ENCODE measurements at places on chromosomes 5 and 9. TPM values are rescaled to one million over a fixed set of nuclear protein-coding genes. Genes with fewer than 3 reads are reported as not detected.
A peak's percentile ranks its signal among the peaks of the same experiment; 100 is the strongest.

- ATAC-seq: peak; percentile 55
Measured at GRCh38 chr5:164013077-164013670, 507.8 kb downstream of the MAT2B start.

DNA sequence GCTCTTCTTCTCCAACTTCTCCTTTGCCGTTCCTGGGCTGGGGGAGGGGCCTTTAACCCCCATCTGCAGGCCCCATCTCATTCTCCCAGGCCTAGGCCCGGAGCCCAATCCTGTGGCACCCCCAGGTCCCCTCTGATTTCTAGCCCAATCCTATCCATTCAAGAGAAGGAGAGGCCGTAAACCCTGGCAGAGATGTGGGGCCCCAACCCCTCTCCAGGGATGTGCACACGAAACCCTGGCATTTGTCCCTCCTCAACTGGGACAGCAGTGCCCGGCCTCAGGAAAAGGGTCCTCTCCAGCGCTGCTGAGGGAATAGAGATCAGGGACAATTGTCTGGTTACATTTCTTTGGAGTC is 24.2 kb upstream of the ADAMTS2 start:
- no peak for ATAC-seq

The EDIL3 gene
- total RNA-seq: 4.9 TPM

The DENND1A gene
- total RNA-seq: 9.0 TPM

The IL4 gene
- not detected for total RNA-seq

- no peak for ATAC-seq
Measured at GRCh38 chr5:111563031-111563822, 50.9 kb upstream of the STARD4 start.

GRCh38 chr9:124665391-124666058 is 105.6 kb downstream of the NR6A1 start:
- ATAC-seq: peak; percentile 92

DNA sequence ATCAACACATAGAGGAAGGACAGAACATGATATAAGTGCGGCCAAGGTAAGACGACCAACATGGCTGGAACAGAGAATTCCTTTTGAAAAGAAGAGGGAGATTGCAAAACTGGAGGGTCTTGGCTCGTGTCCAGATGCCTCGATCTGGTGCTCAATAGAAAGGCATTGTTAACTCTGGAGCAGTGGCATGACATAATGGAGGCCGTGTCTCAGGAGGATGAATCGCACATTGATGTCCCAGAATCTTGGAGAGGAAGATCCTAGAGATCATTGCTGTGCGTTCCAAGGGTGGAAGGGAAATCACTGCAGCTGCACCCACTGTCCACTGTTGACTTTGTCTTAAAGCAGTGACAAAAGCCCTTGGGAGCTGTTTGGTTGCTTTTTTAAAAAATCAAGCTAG is 30.9 kb downstream of the GRAMD2B start:
- ATAC-seq: no peak

DNA sequence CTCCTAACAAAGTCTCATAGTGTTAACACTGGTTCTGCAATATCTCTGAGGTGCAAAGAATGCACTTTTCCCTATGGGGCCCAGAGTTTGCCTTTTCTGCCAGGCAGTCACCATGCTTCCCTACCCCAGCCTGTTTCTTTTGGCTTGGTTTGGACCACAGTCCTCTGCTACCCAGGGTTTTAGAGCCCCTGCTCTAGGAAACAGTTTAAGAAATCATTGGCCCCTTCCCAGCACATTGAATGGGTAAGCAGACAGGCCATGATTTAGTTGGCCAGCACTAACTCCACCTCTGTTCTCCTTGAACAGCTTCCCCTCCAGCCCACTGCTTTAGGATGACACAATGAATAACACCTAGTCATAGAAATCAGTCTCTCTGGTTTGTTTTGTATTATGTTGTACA is 73.2 kb downstream of the UBAP1 start:
- ATAC-seq: no peak

The TAF11L10 gene
- not detected for total RNA-seq

The SLC30A5 gene
- 26.9 TPM for total RNA-seq

DNA sequence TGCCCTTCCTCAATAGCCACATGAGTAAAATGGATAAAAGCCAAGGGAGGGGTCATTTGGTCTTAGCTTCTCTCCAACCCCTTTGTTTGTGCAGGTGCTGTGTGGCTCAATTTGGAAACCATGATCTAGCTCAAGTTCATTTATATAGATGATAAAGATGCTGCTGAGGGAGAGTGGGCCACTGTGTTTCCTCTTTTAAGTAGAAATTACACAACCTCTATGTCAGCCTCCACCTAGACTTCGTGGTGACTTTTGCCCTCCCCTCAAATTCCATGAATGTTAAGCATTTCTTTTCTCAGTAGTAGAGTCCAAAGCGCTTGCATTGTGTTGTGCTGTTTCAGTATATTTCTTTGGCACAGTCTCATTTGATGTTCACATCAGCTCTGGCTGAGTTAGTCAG is 241.4 kb downstream of the ARHGAP26 start:
- no peak for ATAC-seq

The SPATA31D4 gene
- not detected for total RNA-seq

GRCh38 chr5:160660132-160660531 is 191.9 kb downstream of the ATP10B start:
- ATAC-seq: no peak

The PPP3R2 gene
- total RNA-seq: not detected

- no peak for ATAC-seq
Measured at GRCh38 chr9:137791947-137792346, 85.6 kb upstream of the CACNA1B start.

The SYK gene
- total RNA-seq: 60.3 TPM

GRCh38 chr5:21140987-21141386 is 1153.0 kb upstream of the CDH18 start:
- ATAC-seq: no peak

- ATAC-seq: peak; percentile 72
Measured at GRCh38 chr9:83972286-83972685, 7.7 kb downstream of the HNRNPK start.

DNA sequence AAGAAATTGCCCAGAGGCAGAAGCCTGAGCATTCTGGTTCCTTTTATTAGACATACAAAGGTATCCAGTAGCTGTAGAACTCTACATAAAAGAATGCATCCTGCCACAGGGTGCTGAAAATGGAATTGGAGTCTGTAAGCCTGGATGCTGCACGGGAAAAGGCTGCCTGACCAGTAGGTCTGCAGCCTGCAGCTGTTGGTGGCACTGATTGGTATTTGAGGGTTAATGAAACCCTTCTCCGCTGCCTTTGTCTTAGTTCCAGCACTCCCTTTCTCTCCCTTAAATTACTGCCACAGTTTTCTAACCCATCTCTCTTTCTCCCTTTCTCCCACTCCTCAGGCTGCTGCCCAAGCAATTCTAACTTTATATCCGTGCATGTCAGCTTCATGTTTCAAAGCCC is 64.7 kb downstream of the BRINP1 start:
- no peak for ATAC-seq

- no peak for ATAC-seq
Measured at GRCh38 chr9:120478208-120478607, 101.8 kb downstream of the CDK5RAP2 start.

DNA sequence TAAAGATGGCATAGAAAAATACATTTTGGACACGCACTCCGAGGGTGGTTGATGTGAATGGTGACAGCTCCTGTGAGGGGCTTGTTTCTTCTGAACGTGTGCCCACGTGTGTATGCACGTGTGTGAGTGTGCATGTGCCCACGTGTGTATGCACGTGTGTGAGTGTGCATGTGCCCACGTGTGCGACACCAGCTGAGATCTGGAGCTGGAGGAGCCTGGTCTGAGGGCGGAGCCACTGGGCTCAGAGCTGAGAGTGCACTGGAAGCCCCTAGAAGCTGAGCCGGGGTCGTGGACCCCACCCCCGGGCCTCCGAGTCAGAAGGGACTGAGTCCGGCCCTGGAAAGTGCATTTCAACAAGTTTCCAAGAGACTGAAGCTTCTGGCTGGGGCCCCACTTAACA is 282.5 kb upstream of the IRX4 start:
- ATAC-seq: no peak

The STPG3 gene
- not detected for total RNA-seq

GRCh38 chr5:133933670-133934295 is 34.6 kb downstream of the C5orf15 start:
- ATAC-seq: no peak

The ACTBL2 gene
- total RNA-seq: not detected

DNA sequence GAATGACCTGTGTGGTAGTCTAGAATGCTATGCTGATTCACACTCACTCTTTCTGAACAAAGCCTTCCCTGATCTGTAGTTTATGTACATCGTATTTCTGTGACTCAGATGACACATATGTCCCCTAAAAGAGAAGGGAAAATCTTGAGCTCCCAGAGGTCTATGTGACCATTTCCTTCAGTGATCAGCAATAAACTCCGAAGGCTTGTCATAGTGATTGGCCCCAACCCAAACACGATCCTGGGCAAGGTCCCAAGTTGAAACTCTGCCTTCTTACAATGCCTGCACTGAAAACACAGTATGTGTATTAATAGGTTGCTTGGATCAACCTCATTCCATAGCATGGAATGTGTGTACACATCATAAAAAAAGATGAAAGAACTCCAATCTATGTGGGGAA is 685.8 kb downstream of the MAT2B start:
- no peak for ATAC-seq
